ENCODE measurements at places on chromosomes 16 and 17.

DNA sequence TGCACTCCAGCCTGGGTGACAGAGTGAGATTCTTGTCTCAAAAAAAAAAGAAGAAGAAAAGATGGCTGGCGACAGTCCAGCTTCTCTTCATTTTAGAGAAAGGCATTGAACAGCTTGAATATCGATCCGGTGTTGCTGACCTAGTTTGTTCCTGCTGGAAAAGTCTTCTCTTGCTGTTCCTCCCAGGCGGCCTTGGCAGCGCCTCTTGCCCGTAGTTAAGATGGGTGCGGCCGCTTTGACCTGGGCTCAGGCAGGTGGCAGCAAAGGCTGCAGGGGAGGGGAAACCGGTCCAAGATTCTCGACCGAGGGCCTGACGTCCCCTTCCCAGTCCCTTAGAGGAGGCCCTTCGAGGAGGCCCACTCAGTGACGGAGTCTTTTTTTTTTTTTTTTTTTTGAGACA is 3.8 kb upstream of the ZNF764 start:
- no peak for DNase-seq

DNA sequence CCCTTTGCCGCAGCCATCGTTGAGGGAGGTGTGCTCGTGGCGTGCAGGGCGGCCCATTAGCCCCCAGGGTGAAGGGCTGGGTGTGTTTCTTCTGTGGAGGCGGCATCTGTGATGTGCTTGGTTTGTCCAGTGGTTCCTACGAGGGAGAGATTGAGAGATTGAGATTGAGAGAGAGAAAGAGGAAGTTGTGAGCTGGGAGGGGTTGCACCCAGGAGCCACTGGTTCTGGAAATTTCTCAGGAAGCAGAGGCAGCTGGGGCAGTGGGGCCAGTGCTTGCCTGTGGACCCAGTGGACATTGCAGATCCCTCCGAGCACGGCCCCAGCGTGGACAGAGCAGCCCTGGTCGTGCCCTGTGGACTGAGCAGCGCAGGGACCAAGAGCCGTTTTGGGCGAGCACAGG is 72.0 kb upstream of the ZNF750 start:
- peak; percentile 64 for DNase-seq

GRCh38 chr17:18920911-18921441 is 31.0 kb upstream of the SLC5A10 start:
- no peak for DNase-seq

GRCh38 chr17:83041305-83041704 is 38.1 kb upstream of the METRNL start:
- no peak for DNase-seq

DNA sequence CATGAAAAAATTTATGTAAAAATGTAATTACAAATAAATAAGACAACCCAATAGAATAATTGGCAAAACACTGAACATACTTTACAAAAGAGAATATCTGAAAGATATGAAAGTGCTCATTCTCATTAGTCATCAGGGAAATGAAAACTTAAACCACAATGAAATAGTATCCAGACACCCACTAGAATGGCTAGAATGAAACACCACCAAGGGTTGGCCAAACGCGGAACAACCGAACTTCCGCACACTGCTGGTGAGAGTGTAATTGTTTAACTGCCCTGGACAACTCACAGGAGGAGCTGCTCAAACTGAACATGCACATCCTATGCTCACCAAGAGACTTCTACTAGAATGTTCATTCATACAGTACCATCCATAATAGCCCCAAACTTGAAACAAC is 5.8 kb upstream of the ZDHHC7 start:
- DNase-seq, result peak; percentile 40

- DNase-seq, result peak; percentile 54
Measured at GRCh38 chr16:86874141-86874540, 295.8 kb downstream of the FOXL1 start.

- DNase-seq, result no peak
Measured at GRCh38 chr17:8766731-8767130, 8.4 kb upstream of the SPDYE4 start.

DNA sequence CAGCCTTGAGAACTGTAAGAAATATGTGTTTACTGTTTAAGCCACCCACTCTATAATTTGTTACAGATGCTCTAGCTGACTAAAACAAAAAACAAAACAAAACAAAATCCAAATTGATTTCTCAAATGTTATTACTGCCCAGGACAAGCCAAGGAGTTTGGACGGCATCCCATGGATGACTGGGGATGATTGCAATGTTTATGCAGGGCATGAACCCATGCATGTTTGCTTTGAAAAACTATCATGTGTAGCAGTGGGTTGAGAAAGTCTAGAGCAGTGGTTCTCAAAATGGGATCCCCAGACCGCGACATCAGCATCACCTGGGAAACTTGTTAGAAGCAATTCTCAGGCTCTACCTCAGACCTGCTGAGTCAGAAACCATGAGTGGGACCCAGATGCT is 223.2 kb upstream of the PSMD7 start:
- no peak for DNase-seq

- no peak for DNase-seq
Measured at GRCh38 chr17:27649929-27650328, 18.9 kb downstream of the LGALS9 start.

DNA sequence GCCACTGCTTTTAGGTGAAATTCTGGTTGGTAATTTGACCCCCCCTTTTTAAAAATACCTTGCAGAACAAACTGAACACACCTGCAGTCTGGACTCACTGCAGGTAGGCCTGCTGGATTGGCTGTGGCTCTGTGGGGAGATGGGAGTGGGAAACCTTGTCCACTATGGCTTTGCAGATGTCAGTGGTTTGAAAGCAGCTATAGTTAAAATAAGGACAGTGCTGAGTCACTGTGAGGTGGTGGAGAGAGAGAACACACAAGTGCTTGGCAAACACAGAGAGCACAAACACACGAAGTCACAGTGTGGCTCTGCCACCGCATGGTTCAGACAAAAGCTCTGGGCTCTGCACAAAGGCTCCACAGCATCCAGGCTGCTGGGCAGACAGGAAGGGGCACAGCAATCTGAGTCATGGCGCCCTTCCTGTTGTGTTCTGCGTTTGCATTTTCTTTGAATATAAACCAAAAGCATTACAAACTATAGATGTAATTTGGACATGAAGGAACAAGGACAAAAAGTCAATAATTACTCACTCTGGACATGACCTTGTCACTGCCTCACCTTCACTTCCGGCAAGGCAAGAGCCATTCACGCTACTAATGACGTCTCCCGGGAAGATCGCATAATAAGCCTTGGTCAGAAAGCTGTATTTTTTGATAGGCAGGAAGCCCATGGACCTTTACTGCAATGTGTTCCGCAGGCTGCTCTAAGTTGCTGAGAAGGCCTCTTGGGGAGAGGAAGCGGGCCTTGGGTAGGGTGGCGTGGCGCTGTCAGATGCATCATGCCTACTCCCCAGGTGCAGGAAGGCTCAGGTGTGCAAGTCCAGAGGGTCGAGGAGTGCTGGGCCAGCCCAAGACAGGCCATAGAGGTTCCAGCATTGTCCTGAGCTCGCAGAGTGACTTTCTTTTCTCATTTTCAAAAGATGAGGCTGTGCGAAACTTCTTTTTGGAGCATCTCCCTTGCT is 60.1 kb upstream of the MED9 start:
- no peak for DNase-seq

- no peak for DNase-seq
Measured at GRCh38 chr17:8117367-8117979, 841 bp downstream of the ALOXE3 start.

DNA sequence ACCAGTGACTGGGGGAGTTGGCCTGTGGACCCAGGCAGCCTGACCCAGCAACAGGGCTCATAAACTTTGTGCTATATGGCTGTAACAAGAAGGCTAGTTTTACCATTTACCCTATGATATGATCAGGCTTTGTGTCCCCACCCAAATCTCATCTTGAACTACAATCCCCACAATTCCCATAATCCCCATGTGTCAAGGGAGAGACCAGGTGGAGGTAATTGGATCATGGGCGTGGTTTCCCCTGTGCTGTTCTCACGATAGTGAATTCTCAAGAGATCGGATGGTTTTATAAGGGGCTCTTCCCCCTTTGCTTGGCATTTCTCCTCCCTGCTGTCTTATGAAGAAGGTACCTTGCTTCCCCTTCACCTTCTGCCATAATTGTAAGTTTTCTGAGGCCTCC is 111.2 kb upstream of the NLRP1 start:
- DNase-seq, result no peak

DNA sequence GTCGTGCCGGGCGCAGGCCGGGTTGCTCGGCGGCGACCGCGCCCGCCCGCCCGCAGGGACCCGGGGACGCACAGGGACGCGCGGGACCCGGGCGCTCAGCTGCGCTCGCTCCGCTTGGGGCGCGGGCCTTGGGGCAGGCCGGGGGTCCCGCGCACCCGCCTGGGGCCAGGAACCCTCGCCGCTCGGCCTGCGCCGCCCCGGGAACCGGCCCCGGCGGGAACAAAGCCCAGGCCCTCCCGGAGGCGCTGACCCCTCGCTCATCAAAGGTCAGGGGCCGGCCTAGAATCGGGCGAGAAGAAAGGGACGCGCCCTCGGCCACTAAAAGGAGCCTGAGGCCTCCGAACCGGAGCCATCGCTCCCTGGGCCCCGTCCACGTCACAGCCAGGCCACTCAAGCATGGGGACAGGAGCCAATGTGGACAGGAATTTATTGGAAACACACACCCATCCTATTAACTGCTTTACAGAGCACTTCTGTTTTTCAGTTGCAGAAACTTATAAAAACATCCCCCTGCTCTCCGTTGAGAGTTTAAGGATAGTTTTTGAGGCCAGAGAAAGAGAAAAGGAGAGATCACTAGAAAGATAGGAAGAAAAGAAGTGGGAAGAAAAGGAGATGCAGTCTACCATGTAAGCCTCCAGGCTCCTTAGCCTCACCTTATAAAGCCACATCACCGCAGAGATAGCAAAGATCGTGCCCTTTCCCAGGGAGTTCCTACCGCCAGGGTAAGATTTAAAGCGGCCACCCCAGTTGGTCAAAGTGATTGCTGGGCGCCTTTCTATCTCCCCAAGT is 558 bp upstream of the ZFHX3 start:
- DNase-seq, result no peak

DNA sequence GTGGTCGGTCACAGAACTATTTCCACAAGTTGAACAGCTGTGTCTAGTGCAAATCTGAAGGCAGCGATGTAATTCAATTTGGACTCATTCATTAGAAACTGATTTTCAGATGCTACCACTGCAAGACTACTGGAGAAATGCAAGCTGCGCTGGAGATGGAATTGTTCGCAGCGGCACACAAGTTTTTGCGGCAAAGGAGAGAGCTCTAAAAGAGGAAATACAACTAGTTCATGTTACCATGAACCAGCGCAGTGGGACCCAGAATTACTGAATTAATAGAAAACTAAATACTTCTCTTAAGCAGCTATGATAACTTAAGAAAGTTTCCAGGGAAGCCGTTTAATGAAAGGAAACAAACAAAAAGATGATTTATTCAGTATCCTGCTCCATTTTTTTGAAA is 1.9 kb downstream of the CREBBP start:
- DNase-seq, result no peak

- no peak for DNase-seq
Measured at GRCh38 chr17:69728816-69729215, 314.3 kb downstream of the MAP2K6 start.

DNA sequence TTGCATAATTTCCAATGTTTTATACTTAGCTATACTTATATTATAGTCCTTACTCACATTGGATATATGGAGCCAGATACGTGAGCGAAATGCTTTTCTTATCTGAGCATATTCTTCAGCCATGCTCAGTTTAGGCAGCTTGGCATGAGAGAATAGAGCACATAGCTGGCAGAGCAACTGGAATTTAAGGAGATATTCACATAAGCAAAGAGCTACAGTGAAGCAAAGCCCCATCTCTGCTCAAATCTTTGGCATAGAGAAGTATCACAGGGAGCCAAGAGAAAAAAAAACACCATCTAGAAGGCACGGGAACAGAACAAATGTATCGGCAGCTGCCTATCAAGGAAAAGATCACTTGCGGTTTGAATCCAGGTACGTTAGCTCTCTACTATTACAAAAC is 734.2 kb upstream of the KIF2B start:
- DNase-seq, result no peak

DNA sequence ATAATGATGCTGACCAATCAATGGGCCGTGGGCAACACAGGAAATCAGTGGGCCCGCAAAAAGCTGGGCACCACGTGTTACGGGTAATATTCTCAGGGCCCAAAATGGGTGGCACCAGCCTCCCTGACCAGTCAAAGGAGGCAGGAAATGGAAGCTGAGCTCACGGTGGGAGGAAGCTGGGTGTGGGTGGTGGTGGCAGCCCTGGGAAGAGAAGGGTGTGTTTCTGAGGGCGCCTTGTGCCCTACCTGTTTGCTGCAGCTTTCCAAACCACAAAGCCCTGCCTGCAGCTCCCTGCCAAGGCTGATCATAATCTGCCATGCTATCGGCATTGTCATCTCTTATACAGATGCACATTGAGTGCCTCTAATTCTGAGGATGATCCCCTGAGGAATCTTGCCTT is 457.9 kb downstream of the SLC39A11 start:
- DNase-seq, result no peak

- no peak for DNase-seq
Measured at GRCh38 chr17:27946513-27946912, 53.3 kb upstream of the LYRM9 start.

GRCh38 chr17:10114931-10115535 is 83.4 kb downstream of the GAS7 start:
- DNase-seq, result peak; percentile 62

- peak; percentile 68 for DNase-seq
Measured at GRCh38 chr16:12160815-12161550, 184.4 kb downstream of the SNX29 start.

DNA sequence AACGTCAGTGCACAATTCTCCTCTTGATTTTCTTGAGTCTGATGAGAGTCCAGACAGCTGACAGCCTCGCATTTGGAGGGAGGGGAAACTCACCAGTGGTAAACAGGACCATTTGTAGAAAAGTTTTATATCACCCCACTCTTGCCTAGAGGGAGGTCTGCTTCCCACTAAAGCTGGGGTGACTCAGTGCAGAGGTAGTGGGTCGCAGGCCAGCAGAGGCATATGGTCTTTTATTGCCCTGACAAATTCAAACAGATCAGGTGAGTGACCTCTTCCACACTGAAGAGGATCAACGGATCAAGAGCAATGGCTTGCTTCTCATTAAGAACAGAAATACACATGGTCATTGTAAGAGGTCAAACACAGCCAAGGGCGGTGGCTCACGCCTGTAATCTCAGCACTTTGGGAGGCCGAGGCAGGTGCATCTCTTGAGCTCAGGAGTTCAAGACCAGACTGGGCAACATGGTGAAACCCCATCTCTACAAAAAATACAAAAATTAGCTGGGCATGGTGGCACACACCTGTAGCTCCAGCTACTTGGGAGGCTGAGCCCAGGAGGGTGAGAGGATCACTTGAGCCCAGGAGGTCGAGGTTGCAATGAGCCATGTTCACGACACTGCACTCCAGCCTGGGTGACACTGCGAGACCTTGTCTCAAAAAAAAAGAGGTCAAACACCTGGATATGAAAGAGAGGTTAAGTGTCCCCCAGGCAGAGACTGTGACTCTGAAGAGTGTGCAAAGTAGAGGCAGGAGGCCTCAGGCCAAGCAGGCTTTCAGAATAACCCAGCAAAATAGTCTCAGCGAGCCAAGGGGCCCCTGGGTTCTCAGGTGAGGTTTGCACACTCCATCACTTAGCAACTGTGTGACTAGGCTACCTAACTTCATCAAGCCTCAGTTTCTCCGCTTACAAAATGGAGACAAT is 56.5 kb upstream of the ERN1 start:
- no peak for DNase-seq

GRCh38 chr17:12664894-12665262 is 812 bp upstream of the MYOCD start:
- no peak for DNase-seq

- no peak for DNase-seq
Measured at GRCh38 chr16:88383401-88384221, 852 bp downstream of the ZNF469 start.

- DNase-seq, result no peak
Measured at GRCh38 chr17:14541714-14542113, 240.8 kb downstream of the HS3ST3B1 start.

- DNase-seq, result no peak
Measured at GRCh38 chr16:49576941-49577340, 203.3 kb downstream of the C16orf78 start.
